ENCODE measurements at places on chromosomes 3 and 15.

DNA sequence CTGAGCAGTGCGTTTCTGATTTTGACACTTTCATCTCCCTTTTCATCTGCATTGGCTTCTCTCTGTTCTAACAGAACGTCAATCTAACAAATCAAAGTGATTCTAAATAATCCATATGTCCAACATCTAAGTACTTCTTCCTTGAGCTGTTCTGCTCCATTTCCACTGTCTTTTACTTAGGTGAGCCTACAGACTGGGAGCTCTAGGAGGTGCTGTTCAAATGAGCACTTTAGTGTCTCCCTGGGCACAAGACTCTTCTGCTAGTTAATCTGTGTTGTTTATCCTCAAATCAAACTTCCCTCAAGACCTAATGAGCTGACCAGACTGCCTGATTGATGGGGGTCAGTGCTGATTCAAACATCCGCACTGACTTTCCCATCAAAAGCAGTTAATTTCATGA lies 408.1 kb downstream of the WDR72 start:
- no peak for DNase-seq

- no peak for DNase-seq
These were observed 43.7 kb downstream of the MECOM start for GRCh38 chr3:169619793-169620192.

DNA sequence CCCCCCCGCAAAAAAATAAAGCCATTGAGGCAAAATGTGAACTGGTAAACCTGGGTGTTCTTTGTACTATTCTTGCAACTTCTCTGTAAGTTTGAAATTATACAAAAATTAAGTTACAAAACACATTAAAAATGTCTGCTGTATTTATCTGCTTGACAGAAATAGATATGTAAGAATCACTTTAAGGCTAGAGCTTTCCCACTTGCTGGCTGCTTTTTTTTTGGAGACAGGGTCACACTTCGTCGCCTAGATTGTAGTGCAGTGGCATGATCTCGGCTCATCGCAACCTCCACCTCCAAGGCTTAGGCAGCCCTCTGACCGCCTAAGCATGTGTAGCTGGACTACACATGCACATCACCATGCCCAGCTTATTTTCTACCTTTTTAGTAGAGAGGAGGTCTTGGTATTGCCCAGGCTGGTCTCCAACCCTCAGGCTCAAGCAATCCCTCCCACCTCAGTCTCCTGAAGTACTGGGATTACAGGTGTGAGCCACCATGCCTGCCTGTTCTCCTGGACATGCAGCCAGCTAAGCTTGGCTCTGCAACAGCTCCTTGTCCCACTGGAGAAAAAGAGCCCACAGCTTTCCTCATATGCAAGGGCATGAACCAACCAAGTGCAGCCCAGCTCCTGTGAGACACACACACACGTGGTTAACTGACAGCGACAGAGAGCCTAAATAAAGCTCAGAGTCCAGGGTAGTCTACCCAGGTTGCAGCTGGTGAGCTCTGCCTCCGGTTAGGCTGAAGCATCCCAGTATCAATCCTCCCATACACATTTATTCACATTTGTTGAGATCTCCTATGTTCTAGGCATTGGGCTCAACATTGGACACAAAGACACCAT lies 4.5 kb downstream of the RPS17 start:
- no peak for DNase-seq

DNA sequence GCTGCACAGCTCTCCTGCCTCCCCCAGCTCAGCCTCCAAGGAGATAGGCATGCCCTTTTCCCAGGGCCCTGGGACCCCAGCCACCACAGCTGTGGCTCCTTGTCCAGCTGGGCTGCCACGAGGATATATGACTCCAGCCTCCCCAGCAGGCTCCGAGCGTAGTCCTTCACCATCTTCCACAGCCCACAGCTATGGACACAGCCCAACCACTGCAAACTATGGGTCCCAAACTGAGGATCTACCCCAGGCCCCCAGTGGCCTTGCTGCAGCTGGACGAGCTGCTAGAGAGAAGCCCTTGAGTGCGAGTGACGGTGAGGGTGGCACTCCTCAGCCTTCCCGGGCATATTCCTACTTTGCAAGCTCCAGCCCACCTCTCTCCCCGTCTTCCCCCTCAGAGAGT lies 20.5 kb upstream of the APEH start:
- DNase-seq: no peak

DNA sequence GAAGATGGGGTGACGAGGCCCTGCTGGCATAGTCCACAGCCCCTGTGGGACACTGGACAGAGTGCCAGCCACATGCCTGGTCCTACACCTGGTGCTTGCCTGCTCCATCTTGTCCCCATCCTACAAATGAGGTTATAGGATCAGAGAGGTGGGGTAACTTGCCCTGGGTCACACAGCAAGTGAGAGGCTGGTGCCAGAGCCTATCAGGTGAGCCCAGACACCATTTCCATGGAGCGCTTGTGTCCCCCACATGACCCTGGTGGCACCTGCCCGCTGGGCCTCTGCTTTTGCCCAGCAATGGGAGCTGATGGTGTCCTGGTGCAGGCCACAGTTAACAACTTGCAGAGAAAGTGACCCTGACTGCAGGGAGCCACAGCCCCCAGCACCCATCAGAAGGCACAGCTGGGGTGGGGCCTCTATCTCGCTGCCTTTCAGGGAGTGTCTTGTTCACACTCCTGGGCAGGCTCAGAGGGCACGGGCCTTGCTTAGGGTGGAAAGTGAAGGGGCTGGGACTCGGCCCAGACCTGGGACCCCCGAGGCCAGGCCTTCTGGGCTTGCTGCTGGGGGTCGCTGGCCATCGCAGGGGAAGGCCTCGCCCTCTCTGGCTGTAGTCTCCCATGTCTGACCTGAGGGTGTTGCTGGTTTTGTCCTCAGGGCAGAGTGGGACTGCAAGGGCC lies 7.2 kb downstream of the PLXNA1 start:
- no peak for DNase-seq

DNA sequence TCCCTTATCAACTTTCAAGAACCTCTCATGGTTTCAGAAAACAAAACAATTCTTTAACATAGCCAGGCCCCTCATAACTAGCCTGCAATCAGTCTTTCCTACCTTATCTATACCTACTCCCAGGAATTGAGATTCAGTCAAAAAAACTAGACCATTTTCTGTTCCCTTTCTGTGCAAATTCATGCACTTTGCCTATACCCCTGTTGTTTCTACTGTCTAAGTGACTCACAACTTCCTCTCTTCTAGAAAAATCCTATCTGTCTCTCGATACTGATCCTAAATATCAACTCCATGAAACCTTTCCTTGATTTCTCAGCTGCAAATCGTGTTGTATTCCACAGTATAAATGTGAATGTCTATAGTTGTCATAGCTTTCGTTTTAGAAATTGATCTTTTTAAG lies 10.9 kb upstream of the IL1RAP start:
- DNase-seq: no peak

DNA sequence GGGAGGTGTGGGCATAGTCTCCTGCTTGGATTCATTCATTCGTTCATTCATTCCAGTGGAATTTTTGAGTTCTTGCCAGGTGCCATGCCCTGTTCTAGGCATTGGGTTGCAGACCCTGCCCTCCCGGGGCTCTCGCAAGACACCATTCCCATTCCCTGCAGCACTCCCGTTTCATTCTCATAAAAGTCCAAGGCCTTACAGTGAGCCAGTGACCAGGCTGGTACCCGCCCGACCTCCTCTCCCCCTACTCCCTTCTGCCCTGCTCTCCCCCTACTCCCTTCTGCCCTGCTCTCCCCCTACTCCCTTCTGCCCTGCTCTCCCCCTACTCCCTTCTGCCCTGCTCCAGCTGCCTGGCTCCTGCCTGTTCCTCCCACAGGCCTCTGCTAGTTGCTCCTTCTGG lies 41.9 kb downstream of the AMOTL2 start:
- DNase-seq: no peak

GRCh38 chr3:156014489-156014888 lies 105.9 kb upstream of the KCNAB1 start:
- no peak for DNase-seq

- no peak for DNase-seq
These were observed 134.3 kb downstream of the TIGIT start for GRCh38 chr3:114428044-114428595.

DNA sequence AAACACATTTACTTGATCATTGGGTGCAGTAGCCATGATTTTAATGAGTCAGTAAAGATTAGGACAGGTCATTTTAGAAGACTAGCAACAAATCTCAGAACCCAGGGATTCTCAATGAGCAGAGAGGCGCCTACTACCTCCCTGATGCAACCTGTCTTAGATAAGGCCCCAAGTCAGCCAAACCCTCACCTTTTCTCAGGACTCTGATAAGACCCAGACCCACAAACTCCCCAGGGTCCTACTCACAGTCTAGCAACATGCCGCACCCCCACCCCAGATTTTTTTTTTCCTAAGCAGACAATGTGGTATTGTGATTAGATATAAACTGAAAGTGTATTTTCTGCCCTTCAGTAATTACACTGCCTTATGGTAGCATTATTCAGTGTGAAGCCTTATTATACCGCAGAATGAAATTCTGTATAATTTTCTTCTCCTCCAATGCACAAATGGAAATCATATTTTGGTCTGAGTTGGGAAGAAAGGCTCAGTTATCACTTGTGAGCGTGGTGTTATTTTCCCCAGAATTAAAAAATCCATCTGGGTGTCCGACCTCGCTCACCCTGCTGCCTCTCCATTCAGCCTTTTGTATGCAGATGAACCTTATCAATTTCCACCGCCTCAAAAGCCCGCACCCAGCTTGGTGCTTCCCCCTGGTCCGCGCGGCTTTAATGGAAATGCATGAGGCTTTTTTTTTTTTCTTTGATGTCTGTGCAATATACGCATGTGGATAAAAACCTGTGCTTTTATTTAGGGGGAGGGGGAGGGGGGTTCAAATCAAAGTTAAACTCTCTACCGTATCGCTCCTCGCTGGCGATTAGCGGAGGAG lies 122.0 kb upstream of the SOX14 start:
- DNase-seq: no peak

GRCh38 chr3:187521546-187521945 lies 148.6 kb downstream of the SST start:
- no peak for DNase-seq

DNA sequence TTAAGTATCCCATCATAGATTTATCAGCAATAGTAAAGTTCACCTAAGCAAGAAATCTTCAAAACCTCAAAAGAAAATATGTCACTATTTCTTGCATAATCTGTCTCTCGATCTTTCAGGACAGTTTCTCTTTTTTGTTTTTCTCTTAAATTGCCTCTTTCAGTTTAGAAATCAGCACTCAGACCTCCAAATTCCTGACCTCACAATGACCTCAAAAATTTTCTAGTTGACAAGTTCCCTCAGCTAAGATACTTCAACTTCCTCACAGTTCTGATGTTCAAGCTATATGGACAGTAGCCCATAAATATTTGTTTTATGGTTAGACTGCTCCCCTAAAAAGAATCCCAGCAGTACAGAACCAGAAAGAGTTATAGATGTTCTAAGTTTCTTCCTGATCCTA lies 24.1 kb downstream of the SLC24A5 start:
- DNase-seq: peak; percentile 20

- DNase-seq: no peak
These were observed 928 bp downstream of the CEP97 start for GRCh38 chr3:101725194-101725889.

- DNase-seq: no peak
These were observed 109.2 kb downstream of the MYO5A start for GRCh38 chr15:52419494-52419893.

DNA sequence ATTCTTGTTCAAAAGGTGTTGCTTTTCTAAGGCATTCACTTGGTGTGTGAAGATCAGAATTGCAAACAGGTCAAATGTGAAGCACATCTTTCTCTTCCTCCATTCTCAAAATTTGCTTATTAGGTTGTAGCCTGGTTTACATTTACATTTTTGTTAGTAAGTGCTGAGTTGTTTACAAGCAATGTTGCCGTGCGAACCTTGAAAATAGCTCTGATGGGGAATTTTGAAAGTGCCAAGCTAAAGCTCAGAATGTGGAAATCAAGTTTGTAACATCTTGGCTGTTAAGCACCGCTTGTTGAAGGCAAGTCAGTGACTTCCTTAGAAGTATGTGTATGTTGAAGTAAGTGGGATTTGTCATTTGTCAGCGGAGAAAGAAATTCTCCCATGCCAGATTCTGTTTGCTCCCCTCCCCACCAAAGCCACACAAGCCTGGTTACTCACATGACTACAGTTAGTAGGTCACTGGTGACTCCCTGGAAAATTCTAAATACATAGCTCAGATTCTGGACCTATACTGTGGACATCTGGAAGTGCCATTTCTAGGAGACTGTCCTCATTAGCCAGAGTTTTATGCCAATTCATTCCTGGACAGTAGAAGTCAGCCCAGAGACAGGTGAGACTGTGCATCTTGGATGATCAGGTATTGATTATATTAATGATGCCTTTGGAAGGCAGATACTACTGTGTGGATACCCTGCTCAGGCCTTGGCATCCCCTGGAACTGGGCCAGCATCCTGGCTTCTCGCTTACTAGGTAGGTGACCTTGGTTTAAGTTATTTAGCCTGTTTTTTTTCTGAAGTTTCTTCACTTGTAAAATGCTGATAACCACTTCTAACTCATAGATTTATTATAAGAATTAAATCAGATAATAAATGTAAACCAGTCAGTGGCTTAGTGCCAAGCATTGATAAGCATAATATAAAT lies 390.6 kb upstream of the SEMA6D start:
- no peak for DNase-seq

GRCh38 chr3:150259526-150260397 lies 148.3 kb upstream of the TSC22D2 start:
- no peak for DNase-seq

Data from brain microvascular endothelial cell (primary cell).